ENCODE measurements at places on chromosomes 2 and 18.
A peak's percentile ranks its signal among the peaks of the same experiment; 100 is the strongest.

GRCh38 chr2:207215308-207215707 lies 49.6 kb upstream of the KLF7 start:
- no peak for DNase-seq

GRCh38 chr2:128408349-128409305 lies 90.0 kb upstream of the HS6ST1 start:
- DNase-seq, result no peak

- no peak for DNase-seq
Observed at GRCh38 chr2:43227830-43228281, 1.4 kb upstream of the ZFP36L2 start.

DNA sequence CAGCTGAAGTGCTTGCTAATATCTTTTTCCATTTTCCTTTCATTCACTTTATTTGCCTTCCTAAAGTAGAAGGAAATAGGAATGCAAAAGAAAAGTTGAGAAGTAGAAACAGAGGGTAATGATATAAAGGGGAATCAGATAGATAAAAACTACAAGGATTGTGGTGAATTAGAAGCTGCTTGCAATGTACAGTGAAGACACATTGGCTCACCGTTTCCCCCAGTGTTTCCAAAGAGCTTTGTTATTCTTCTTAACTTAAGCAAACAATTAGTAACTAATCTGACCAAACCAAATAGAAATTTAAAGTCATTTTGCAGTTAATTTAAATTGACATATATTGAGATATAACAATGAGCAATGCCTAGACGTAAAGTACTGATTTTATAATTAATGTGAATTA lies 63.4 kb downstream of the RELCH start:
- DNase-seq, result no peak

- DNase-seq, result peak; percentile 65
Observed at GRCh38 chr2:54673501-54673998, 49.9 kb upstream of the EML6 start.

DNA sequence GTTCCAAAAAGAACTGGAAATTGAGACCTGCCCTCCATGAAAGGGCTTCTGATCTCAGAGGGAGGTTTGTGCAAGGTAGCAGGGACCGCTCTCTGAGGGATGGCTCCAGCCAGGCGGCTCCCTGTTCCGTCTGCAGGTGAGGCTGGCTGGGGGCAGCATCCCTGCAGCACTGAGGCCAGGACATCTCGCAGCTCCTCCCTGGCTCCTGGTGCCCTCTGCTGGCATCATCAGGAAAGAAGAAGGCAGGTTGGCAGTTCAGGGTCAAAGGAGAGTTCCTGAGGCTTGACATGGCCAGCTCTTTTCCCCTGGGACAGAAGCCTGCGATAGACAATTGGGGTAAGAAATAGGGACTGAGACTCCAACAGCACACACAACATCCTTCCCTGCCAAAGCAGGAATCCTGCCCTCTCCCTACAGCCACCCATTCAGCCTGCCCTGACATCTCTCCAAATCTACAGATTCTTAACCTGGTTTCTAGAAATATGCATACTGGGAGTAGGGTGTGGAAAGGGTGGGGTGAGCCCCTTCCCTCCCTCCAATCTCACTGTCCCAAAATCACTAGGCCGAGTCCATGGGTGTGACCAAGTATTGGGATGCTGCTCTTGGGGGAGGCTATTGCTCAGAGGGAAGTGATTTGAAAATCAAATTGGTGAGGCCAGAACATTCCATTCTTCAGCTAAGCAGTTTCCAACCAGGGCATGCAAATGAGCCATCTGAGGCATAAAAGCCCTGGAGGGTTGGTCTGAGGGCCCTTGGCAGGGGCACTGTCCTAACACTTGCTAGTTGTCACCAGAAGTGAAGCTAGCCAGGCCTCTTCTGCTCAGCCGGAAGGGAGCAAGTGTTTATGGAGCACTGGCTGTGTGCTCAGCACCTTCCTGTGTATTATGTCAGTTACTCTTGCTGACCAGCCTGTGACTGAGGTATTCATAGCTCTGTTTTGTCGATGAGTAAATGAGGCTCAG lies 185.4 kb downstream of the TFCP2L1 start:
- DNase-seq, result peak; percentile 38

Data from HT-29 (cell line).